T-cell (primary cell): ENCODE measurements at places on chromosomes 1 and 21. TPM values are rescaled to one million over a fixed set of nuclear protein-coding genes. Genes with fewer than 3 reads are reported as not detected.

GRCh38 chr1:16979475-16980327 lies 719 bp downstream of the MFAP2 start:
- DNase-seq, result no peak
- no peaks in the 10 kb centered on the region for H3K36me3 ChIP-seq
- H3K27ac ChIP-seq, result no peak overlapping the region
- H3K4me3 ChIP-seq, result peak overlapping the region; percentile 12
- peaks cover 12% of the 10 kb centered on the region for H3K4me1 ChIP-seq
- no peaks in the 10 kb centered on the region for H3K27me3 ChIP-seq

Gene GJA8
- not detected for total RNA-seq

GRCh38 chr1:26029864-26030481 lies 8.4 kb downstream of the EXTL1 start:
- H3K27me3 ChIP-seq, result peaks cover 38% of the 10 kb centered on the region
- no peaks in the 10 kb centered on the region for H3K4me1 ChIP-seq
- no peaks in the 10 kb centered on the region for H3K36me3 ChIP-seq
- H3K27ac ChIP-seq, result no peak overlapping the region
- no peak overlapping the region for H3K4me3 ChIP-seq
- DNase-seq, result no peak

GRCh38 chr1:226681652-226682493 lies 57.2 kb downstream of the ITPKB start:
- peak overlapping the region; percentile 92 for H3K27ac ChIP-seq
- no peak overlapping the region for H3K4me3 ChIP-seq
- H3K27me3 ChIP-seq, result no peaks in the 10 kb centered on the region
- DNase-seq, result no peak
- peaks cover 99% of the 10 kb centered on the region for H3K4me1 ChIP-seq

DNA sequence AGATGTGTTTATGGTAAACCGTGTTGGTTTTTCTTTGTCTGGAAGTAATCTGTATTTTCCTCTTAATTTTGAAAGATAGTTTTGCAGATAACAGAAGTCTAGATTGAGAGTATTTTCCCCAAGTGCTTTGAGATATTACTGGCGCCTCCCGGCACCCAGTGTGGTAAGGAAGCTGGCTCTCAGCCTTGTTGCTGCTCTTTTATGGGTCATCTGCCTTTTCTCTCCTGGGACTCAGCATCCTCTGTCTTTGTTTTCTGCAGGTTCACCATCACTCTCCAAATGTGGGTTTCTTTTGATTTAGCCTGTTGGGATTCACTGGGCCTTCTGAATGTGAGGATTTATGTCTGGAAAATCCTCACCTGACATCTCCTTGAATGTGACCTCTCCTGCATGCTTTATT lies 37.4 kb downstream of the POFUT2 start:
- DNase-seq, result no peak
- peaks cover 5% of the 10 kb centered on the region for H3K4me1 ChIP-seq
- no peak overlapping the region for H3K4me3 ChIP-seq
- no peaks in the 10 kb centered on the region for H3K27me3 ChIP-seq

DNA sequence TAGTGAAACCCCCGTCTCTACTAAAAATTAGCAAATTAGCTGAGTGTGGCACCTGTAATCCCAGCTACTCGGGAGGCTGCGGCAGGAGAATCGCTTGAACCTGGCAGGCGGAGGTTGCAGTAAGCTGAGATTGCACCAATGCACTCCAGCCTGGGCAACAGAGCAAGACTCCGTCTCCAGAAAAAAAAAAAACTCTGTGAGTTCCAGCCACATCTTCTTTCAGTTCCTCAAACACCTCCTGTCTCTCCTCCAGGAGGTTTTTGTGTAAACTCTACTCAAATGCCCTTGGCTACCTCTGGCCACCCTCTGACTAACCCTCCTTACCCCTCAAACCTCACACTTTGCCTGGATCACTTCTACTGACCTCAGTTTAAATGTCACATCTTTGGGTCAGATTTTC lies 38.1 kb downstream of the RCSD1 start:
- H3K27me3 ChIP-seq, result no peaks in the 10 kb centered on the region
- H3K4me3 ChIP-seq, result no peak overlapping the region
- peaks cover 55% of the 10 kb centered on the region for H3K36me3 ChIP-seq
- no peak for DNase-seq
- peaks cover 60% of the 10 kb centered on the region for H3K4me1 ChIP-seq
- no peak overlapping the region for H3K27ac ChIP-seq

GRCh38 chr1:46183079-46183847 lies 7.0 kb upstream of the P3R3URF start:
- no peaks in the 10 kb centered on the region for H3K36me3 ChIP-seq
- no peak for DNase-seq
- H3K4me1 ChIP-seq, result no peaks in the 10 kb centered on the region
- H3K27ac ChIP-seq, result no peak overlapping the region
- H3K27me3 ChIP-seq, result peaks cover 6% of the 10 kb centered on the region

GRCh38 chr1:224874775-224875174 lies 54.7 kb upstream of the DNAH14 start:
- peaks cover 14% of the 10 kb centered on the region for H3K27me3 ChIP-seq
- H3K4me1 ChIP-seq, result no peaks in the 10 kb centered on the region
- no peak overlapping the region for H3K4me3 ChIP-seq

DNA sequence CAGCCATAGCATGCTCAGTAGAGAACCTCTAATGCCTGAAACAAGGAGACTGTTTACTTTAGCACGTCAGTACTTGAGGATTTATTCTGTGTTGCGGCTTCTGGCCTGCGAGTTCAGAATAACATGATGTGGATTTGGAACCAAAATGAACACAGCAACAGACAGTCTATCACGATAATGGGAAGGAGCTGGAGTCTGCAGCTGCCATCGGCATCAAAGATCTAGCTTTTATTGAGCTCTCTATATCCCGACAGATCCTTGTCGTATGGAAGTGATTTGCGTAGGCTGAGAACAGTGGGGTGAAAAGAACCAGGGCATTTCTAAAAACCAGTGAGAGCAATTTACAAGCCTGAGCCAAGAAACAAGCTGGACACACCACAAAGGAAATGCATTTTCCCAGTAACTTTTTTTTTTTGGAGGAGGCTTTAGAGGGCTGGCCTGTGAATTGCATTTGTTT lies 294.2 kb downstream of the KIF26B start:
- no peak for DNase-seq
- H3K4me3 ChIP-seq, result no peak overlapping the region
- no peaks in the 10 kb centered on the region for H3K27me3 ChIP-seq
- no peaks in the 10 kb centered on the region for H3K36me3 ChIP-seq

Gene JAM2
- 0.99 TPM for total RNA-seq

Gene PCNX2
- 66.4 TPM for total RNA-seq

GRCh38 chr21:34526618-34527290 lies 14.7 kb upstream of the KCNE1 start:
- no peak overlapping the region for H3K27ac ChIP-seq
- no peaks in the 10 kb centered on the region for H3K27me3 ChIP-seq
- H3K4me1 ChIP-seq, result no peaks in the 10 kb centered on the region
- peak overlapping the region; percentile 18 for H3K4me3 ChIP-seq
- no peak for DNase-seq

- no peaks in the 10 kb centered on the region for H3K4me1 ChIP-seq
- peaks cover 6% of the 10 kb centered on the region for H3K27me3 ChIP-seq
- no peak overlapping the region for H3K27ac ChIP-seq
Measured at GRCh38 chr1:203551550-203551949, 57.6 kb downstream of the OPTC start.

DNA sequence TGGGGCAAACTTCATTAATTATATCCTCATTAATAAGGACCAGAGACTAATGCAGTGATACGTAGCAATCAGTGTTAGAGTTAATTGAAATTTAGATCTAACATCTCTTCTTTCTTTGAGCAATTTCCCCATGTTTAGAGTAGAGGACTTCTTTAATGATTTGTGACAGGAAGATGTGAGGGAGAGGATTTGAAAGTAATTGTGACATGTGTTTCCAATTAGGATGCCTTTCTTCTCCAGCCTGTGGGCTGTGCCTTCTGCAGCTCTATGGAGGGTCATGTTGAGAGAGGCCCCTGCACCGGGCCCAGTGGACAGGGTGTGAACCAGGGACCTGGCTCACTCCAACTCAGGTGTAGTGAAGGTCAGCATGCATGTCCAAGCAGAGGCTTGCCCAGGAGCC lies 103.0 kb downstream of the GREM2 start:
- no peak for DNase-seq
- no peaks in the 10 kb centered on the region for H3K4me1 ChIP-seq
- H3K4me3 ChIP-seq, result no peak overlapping the region
- no peaks in the 10 kb centered on the region for H3K27me3 ChIP-seq
- H3K36me3 ChIP-seq, result no peaks in the 10 kb centered on the region

DNA sequence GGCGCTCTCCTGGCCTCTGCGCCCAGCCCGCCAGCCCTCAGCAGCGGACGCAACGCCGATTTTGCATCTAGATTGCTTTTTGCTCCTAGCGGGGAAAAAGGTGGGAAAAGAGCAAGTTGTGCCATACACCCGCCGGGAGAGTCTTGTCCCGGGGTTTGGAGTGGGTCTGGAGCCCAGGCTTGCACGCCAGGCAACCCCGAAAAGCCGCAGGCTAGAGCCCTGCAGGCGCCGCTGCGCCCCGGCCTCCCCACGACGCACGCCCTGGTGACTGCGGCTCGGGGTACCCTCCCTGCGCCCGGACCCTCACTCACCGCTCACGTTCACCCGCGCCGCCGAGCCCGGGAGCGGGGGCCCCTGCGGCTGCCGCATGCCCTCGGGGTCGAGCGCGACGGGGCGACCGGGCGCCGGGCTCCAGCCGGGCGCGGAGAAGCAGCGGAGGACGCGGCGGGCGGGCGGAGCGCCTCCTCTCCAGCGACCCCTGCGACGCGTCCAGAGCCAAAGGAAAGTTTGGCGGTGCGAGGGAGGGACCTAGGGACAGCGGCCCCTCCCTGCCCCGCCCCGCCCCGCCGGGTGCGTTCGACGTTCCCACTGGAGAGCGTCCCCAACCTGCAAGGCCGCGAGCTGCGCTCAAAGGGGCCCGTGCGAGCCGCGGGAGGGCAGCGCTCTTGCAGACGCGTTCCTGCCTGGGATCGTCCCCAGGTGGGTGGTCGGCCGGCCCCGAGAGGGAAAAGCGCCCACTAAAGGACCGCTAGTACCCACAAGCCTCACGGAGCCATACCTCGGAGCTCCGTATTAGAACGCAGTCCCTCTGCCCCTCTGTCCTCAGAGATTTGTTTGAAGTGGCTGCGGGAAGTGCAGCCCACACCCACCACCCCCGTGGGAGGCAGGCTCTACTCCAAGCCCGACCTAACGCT lies at the start of gene LPAR3:
TSS of gene LPAR3 (minus strand) at position 502 of the 914 bp plus-strand sequence. CDS start 27,086 bp downstream, outside the sequence.
- peaks cover 22% of the 10 kb centered on the region for H3K4me1 ChIP-seq
- no peaks in the 10 kb centered on the region for H3K36me3 ChIP-seq
- H3K27me3 ChIP-seq, result peaks cover 23% of the 10 kb centered on the region
- no peak within 1 kb of the TSS for H3K27ac ChIP-seq
- no peak for DNase-seq
- H3K4me3 ChIP-seq, result peak within 1 kb of the TSS; percentile 49

DNA sequence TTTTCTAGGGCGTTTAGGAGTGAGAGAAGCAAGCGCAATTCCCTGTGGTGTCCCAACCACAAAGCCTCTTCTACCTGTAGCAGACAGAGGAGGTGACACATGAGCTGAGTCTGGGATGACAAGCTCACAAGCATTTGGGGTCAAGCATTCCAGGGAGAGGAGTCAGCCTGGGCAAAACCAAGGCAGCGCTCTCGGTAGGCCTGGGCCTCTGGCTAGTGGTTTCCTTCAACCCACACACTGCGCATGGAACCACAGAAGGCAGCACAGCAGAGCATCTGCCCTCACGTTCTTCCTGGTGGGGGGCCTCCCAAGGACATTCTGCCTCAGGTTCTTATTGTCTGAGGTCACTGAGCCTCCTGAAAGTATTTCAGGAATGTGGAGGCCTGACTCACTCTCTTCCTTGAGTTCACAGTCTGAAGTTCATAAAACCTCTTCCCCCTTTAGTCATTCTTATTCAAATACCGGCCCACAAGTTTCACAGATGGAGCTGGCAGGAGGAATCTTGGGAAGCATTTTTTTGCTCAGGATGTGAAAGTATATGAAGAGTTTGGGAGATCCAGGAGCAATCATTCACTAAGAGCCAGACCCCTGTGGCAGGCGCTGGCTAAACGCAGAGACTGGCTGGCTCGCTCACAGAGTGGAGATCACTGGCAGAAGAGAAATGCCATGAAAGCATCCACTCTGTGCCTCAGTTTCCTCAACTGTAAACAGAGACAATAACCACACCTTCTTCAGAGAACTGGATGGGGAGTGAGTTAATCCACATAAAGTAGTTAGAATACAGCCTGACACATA lies 26.8 kb downstream of the CCN1 start:
- H3K27me3 ChIP-seq, result no peaks in the 10 kb centered on the region
- no peak overlapping the region for H3K4me3 ChIP-seq
- H3K36me3 ChIP-seq, result no peaks in the 10 kb centered on the region
- H3K27ac ChIP-seq, result no peak overlapping the region
- no peaks in the 10 kb centered on the region for H3K4me1 ChIP-seq
- no peak for DNase-seq

DNA sequence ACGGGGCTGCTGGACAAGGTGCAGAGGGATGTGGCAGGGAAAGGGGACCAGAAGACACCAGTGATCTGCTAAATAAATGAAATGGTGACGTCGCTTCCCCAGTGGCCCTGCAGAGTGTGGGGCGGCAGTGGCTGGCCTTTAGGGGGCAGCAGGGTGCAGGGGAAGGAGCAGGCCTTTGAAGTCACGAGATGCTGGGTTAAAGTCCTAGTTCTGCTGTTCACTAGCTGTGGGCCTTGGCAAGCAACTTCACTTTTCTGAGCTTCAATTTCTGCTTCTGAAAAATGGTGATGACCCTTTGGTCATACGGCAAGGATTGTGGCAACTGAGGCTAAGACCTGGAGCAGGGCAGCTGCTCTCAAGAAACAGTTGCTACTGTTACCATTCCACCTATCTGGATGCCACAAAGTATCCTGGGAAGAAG lies 9.2 kb upstream of the GALE start:
- H3K36me3 ChIP-seq, result peaks cover 39% of the 10 kb centered on the region
- no peaks in the 10 kb centered on the region for H3K27me3 ChIP-seq
- peak; percentile 75 for DNase-seq
- H3K27ac ChIP-seq, result peak overlapping the region; percentile 28
- H3K4me1 ChIP-seq, result peaks cover 6% of the 10 kb centered on the region

GRCh38 chr1:11906870-11907269 lies 19.4 kb downstream of the KIAA2013 start:
- no peak overlapping the region for H3K4me3 ChIP-seq
- peaks cover 6% of the 10 kb centered on the region for H3K4me1 ChIP-seq
- no peaks in the 10 kb centered on the region for H3K27me3 ChIP-seq
- H3K27ac ChIP-seq, result no peak overlapping the region
- DNase-seq, result no peak

Gene PDZK1
- total RNA-seq, result not detected

DNA sequence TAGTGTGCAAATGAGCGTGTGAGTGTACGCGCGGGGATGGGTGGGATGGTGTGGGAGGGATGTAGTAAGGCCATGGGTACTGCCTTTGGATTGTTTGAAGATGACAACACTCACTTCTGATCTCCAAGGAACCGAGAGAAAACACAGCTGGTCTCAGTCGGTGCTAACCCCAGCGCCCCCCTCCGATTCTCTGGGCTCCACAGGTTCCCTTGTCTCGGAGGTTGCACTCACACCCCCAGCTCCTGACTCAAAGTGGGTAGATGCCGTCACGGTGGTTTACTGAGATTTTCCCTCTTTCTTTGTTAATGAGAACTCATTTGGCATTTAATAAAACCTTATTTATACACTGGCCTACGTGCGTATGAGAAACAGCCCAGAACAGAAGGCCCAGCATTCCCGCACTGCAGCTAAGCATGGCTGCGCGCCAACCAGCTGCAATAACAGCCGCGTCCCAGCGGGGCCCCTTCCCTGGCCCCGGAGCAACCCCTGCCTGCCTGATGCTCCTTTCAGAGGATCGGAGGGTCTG lies 25.8 kb downstream of the ABCA4 start:
- peaks cover 5% of the 10 kb centered on the region for H3K4me1 ChIP-seq
- H3K4me3 ChIP-seq, result no peak overlapping the region
- no peak overlapping the region for H3K27ac ChIP-seq
- H3K27me3 ChIP-seq, result peaks cover 5% of the 10 kb centered on the region
- DNase-seq, result no peak
- H3K36me3 ChIP-seq, result no peaks in the 10 kb centered on the region

Gene CHD5
- total RNA-seq, result 0.22 TPM
